ENCODE measurements at places on chromosomes 6 and 20. TPM values are rescaled to one million over a fixed set of nuclear protein-coding genes. Genes with fewer than 3 reads are reported as not detected.

YIPF3 gene
- total RNA-seq = 63.9 TPM

CD164 gene
- total RNA-seq = 215 TPM

CASP8AP2 gene
- total RNA-seq = 36.1 TPM

RAET1G gene
- total RNA-seq = not detected

SFTA2 gene
- not detected for total RNA-seq

GJE1 gene
- not detected for total RNA-seq

SCRT2 gene
- not detected for total RNA-seq

DNA sequence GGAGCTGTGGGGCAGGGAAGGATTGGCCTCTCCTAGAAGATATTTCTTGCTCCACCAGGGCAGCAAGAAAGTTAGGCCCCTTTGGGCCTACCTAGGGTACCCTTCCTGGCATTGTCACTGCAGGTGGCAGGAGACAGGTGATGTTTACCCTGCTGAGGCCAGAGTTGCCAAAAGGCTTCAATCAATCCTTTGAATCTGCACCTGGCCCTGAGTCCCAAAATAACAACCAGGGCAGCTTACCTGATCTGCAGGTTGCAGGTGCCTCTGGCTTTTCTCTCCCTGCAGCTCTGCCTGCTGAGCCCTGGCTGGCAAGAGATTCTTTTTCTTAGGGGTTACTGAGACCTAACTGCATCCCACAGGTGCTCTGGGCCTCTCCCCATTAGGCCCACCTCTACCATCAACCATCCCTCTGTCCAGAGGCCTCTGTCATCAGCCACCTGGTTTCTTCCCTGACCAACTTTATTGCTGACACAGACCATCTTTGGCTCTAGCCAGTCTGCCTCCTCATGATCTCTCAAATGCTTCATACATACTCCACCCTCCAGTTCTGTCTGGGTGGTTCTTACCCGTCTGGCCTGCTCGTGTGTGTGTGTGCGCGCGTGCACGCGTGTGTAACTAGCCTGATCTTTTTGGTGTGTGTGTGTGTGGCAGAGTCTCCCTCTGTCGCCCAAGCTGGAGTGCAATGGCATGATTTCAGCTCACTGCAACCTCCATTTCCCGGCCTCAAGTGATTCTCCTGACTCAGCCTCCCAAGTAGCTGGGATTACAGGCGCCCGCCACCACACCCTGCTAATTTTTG, 13.7 kb downstream of the BCL2L1 start:
- peaks cover 15% of the 10 kb centered on the region for H3K36me3 ChIP-seq
- no peak overlapping the region for H3K27ac ChIP-seq
- peaks cover 91% of the 10 kb centered on the region for H3K4me1 ChIP-seq
- H3K4me3 ChIP-seq = no peak overlapping the region

DNA sequence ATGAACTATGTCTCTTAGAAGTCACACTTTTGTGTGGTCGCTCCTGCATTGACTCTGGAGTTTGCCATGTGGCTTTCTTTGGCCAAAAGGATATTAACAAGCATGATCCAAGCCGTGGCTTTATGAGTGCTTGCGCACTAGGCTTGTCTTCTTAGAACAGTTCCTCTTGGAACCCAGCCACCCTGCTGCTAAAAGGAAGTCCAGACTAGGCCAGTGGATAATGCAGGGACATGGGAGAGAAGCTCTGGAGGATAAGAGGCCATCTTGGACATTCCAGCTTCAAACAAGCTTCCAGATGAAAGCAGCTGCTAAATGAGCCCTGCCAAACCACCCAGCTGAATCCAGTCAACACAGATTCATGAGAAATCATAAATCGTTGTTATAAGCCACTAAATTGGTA, 346.4 kb downstream of the CDC5L start:
- no peak for DNase-seq
- H3K27me3 ChIP-seq = no peaks in the 10 kb centered on the region
- no peak overlapping the region for H3K27ac ChIP-seq
- H3K36me3 ChIP-seq = no peaks in the 10 kb centered on the region
- H3K4me1 ChIP-seq = peaks cover 19% of the 10 kb centered on the region

GRCh38 chr20:57594092-57594951, 25.9 kb downstream of the ZBP1 start:
- peaks cover 12% of the 10 kb centered on the region for H3K27me3 ChIP-seq
- peak; percentile 76 for DNase-seq
- H3K4me3 ChIP-seq = no peak overlapping the region
- H3K36me3 ChIP-seq = no peaks in the 10 kb centered on the region

- H3K27me3 ChIP-seq = no peaks in the 10 kb centered on the region
- peaks cover 28% of the 10 kb centered on the region for H3K4me1 ChIP-seq
- H3K4me3 ChIP-seq = no peak overlapping the region
Measured at GRCh38 chr6:34679552-34680253, 16.9 kb downstream of the ILRUN start.

DNA sequence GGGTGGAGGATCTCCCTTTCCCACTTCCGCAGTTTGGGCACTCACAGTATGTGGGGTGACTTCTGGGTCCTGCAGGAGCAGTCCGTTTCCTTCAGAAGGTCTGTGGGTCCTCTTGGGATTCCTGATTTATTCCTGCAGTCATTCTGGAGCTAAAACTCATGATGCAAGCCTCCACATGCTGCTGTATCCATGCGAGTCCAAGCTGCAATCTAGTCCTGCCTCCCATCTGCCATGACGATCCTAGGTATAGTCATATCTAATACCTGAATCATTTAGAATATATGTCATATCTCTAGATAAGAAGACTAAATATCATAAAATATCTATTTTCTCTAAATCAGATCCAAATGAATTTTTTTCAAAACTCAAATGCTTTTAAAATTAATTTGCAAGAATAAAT, 103.4 kb upstream of the AHI1 start:
- DNase-seq = no peak
- no peak overlapping the region for H3K4me3 ChIP-seq
- H3K27me3 ChIP-seq = no peaks in the 10 kb centered on the region
- H3K27ac ChIP-seq = no peak overlapping the region
- peaks cover 28% of the 10 kb centered on the region for H3K4me1 ChIP-seq

GRCh38 chr20:13187899-13188298, 33.2 kb upstream of the ISM1 start:
- DNase-seq = no peak
- no peaks in the 10 kb centered on the region for H3K27me3 ChIP-seq

- no peak overlapping the region for H3K4me3 ChIP-seq
- no peak overlapping the region for H3K27ac ChIP-seq
- H3K27me3 ChIP-seq = peaks cover 11% of the 10 kb centered on the region
- no peaks in the 10 kb centered on the region for H3K36me3 ChIP-seq
- H3K4me1 ChIP-seq = no peaks in the 10 kb centered on the region
- DNase-seq = no peak
Measured at GRCh38 chr6:89216411-89216810, 747 bp downstream of the GABRR1 start.

DNA sequence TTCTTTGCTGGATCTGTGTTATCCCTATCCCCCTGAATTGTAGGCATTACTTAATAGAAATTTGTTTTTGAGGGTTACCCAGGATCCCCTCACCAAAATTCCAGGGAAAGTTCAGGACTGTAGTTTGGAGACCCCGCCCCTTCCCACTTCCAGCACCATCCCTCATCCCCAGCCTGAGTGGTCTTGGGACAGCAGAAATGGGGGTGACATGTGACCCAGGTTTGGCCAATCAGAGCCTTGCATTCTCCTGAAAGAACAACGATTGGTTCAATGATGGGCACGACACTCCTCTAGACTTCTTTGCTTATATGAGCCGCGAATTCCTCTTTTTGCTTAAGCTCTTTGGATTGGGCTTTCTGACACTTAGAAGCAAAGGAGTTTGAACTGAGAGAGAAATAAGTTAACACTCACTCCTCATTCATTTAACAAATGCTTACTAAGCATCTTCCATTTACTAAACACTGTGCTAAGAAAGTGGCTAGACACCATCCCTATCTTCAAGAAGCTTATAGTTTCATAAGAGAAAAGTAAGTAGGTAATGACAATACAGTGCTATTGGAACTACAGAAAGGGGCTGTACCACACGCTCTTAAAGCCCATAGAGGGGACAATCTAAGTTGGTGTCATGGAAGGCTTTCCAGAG, 24.9 kb upstream of the PAQR8 start:
- no peaks in the 10 kb centered on the region for H3K36me3 ChIP-seq
- no peak for DNase-seq
- H3K27ac ChIP-seq = peak overlapping the region; percentile 1
- no peak overlapping the region for H3K4me3 ChIP-seq
- peaks cover 69% of the 10 kb centered on the region for H3K4me1 ChIP-seq
- H3K27me3 ChIP-seq = no peaks in the 10 kb centered on the region

DNA sequence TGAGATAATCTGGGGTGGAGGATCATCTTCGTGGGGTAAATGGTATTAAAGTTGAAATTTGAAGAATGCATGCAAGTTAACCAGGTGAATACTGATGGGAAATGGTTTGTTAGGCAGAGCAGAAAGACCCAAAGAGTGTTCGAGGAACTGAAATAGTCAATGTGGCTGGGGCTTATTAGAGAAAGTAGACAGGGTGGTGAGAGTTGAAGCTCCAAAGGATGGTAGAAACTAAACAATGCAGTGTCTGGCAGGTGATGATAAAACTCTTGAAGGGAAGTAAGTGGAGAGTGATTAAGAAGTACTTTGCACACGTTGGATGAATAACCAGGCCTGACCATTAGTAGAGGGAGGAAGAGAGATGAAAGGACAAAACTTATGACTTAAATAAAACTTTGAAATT, 39.8 kb upstream of the CENPW start:
- no peak overlapping the region for H3K4me3 ChIP-seq
- no peaks in the 10 kb centered on the region for H3K36me3 ChIP-seq
- no peak for DNase-seq
- peaks cover 8% of the 10 kb centered on the region for H3K4me1 ChIP-seq
- no peaks in the 10 kb centered on the region for H3K27me3 ChIP-seq

DNA sequence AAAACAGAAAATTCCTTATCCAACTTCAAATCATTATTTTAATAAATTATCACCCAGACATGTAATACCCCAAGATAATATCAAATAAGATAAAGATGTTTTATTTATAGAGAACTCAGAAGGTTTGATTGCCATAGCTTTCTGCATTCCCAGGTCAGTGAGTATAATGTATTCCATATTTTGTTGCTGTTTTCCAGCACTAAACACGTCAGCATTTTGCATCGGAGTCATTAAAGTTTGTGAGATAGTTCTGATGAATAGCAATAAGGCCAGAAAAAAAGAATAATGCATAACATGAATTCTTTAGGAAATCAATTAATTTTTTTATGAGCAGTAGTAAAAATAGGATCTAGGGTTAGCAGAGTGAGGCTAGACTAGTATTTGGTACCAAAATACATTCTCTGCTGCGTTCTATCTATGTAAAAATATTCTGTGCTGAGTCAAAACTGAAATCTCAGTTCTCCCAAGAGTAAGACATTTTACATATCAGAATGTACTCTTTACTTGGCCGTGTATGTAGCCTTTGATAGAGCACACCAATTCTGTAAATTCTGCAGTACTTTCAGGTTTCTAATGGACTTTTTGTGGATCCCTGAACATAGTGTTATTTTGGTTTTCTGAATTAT, 269.9 kb upstream of the AGPAT4 start:
- DNase-seq = no peak
- H3K4me3 ChIP-seq = no peak overlapping the region
- H3K36me3 ChIP-seq = no peaks in the 10 kb centered on the region
- H3K27ac ChIP-seq = no peak overlapping the region

DNA sequence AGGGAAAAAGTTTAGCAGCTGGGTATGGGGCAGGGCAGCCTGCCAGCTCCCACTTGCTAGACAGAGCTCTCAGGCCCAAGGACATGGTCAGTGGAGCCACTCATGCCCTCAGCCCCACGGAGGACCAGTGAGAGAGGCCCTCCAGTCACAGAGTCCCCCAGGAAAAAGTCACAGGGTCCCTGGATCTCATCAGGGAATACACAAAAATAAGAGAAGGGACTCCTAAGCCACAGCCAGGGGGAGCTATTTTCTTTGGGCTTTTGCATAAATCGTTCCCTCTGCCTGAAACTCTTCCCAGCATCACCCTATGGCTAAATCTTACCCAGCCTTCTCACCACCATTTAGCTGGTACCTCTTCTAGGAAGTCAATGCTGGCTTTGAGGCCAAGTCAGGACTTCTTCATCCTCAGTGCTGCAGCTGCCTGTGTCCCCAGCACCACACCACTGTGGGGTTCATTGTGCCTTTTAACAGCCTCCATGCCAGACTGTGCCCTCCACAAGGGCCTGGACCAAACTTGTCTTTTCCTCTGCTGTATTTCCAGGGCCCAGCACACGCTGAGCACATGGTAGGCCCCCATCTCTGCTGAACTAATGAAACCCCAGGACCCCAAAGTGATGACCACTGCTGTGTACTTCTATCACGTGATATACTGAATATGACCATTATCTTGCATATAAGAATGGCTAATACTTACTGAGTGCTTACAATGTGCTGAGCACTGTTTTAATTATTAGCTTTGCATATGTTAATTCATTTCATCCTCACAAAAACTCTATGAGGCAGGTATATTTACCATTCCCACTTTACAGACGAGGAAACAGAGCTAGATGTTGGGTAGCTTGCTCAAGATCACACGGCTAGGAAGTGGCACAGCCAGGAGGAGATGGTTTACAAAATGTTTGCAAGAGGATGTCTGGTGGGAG, 2.0 kb downstream of the ZNF335 start:
- H3K4me3 ChIP-seq = peak overlapping the region; percentile 93
- peak; percentile 29 for DNase-seq
- H3K4me1 ChIP-seq = peaks cover 28% of the 10 kb centered on the region

DNA sequence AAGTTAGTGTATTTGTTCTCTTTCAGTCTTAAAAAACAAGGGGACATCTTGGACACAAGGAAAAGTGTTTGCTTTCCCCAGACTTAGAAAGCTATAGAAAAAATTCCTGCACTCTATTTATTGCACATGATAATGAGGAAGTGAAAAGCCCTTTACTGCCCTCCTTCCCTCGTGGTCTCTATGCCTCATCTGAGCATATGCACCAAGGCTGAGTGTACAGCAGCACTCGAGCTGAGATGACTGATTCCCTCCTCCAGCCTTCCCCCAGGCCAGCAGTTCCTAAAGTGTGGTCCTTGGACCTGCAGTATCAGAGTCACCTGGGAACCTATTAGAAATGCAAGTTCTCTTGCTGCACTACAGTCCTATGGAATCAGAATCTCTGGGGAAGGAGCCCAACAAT, 14.3 kb upstream of the LAMP5 start:
- DNase-seq = no peak
- H3K27ac ChIP-seq = no peak overlapping the region
- H3K27me3 ChIP-seq = no peaks in the 10 kb centered on the region
- H3K4me3 ChIP-seq = no peak overlapping the region
- no peaks in the 10 kb centered on the region for H3K36me3 ChIP-seq

DNA sequence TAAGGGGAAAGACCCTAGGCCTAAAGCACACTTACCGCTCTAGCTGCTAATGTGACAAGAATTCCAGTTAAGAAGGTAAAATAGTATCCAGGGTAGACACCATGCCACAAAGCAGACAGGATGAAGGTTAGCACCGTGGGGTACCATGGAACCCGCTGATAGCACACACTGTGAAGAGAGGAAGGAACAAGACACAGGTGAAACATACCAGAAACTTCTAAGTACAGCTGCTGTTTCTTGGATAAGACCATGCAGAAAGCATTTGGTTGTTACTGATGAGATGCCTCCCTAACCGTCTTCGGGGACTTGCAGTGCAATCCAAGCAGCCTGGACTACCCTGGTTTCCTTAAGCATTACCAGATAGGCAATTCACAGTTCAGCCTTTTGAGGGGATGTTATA, 99.4 kb downstream of the MBOAT1 start:
- H3K27me3 ChIP-seq = no peaks in the 10 kb centered on the region
- H3K4me1 ChIP-seq = no peaks in the 10 kb centered on the region
- DNase-seq = no peak
- H3K27ac ChIP-seq = no peak overlapping the region
- H3K4me3 ChIP-seq = no peak overlapping the region

GRCh38 chr6:17258749-17259148, 22.4 kb upstream of the RBM24 start:
- H3K4me3 ChIP-seq = no peak overlapping the region
- H3K4me1 ChIP-seq = no peaks in the 10 kb centered on the region
- peaks cover 18% of the 10 kb centered on the region for H3K27me3 ChIP-seq
- H3K27ac ChIP-seq = no peak overlapping the region

- peaks cover 16% of the 10 kb centered on the region for H3K27me3 ChIP-seq
- H3K27ac ChIP-seq = no peak overlapping the region
- H3K4me3 ChIP-seq = no peak overlapping the region
Measured at GRCh38 chr6:130362128-130362527, 3.7 kb upstream of the TMEM200A start.
